ENCODE measurements at places on chromosomes 5 and 9.

- no peak for DNase-seq
These were observed 70.7 kb downstream of the LNPEP start for GRCh38 chr5:97006454-97007060.

DNA sequence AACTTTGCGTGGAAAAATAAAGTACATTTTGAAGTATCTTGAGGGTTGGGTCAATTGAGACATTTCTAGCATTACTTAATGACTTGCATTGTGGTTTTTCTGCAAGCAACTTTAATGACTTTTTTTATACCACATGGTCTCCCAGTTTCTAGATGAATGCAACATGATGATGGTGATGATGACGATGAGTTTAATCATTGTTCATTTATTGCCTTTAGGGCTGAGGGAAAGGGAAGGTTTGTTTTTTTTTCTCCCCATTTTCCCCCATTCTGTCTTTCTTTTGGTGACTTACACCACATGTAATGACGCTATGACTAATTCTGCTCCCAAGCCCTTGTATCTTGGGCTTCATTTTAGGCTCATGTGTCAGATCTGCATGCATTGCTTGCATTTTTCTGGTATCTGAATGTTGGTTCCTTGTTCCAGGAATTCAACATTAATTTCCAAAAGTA, 57.7 kb upstream of the NXNL2 start:
- peak; percentile 47 for DNase-seq

- DNase-seq: no peak
These were observed 164.5 kb downstream of the GAS1 start for GRCh38 chr9:86782831-86783230.

GRCh38 chr9:135410421-135410820, 69.2 kb upstream of the PPP1R26 start:
- DNase-seq: no peak

- no peak for DNase-seq
These were observed 40.4 kb upstream of the HSPB3 start for GRCh38 chr5:54415147-54415546.

DNA sequence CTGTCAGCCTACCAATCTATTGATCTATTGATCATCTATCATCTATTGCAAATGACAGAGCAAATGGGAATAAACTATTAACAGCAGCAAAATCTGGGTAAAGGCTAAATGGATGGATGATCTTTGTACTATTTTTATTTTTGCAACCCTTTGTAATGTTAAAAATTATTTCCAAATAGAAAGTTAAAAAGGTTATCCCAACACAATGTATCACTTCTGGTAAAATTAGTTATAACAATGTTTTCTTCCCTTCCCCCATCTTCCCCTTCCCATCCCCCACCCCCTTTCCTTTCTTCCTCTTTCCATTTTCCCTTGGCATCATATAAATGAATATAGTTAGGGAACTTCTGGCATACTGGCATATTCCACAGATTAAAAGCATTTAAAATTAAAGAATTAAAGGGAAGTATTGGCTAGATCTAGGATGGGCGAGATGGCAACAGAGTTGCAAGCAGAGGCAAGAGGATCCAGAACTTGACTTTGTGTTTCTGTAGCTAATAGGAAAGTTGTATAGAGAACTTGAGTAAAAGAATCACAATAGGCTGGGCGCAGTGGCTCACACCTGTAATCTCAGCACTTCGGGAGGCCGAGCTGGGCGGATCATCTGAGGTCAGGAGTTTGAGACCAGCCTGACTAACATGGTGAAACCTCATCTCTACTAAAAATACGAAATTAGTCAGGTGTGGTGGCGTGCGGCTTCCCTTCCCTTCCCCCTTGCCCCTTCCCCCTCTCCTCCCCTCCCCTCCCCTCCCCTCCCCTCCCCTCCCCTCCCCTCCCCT, 66.6 kb upstream of the TAF11L2 start:
- DNase-seq: no peak

DNA sequence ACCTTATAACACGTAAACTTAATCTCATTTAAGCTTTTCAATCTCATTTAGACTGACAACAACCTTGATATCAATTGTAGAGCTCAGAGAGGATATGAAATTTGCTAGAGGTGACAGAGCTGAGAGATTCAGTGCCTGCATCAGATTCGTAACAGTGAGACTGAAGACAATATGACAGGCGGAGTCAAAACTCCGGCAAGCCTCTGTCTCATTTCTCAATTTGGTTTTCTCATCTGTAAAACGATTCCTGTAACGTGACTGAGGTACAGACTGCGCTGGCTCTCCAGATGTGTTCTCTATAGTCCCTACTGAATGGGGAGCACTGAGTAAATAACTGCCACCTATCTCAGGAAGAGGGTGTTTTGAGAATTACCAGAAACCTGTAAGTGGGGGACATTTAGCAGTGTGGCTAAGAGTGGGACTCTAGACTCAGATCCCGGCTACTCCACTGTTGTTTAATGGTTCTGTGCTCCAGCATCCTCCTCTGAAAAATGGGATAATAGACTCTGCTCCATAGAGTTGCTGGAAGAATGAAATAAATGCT, 3.0 kb upstream of the MCIDAS start:
- DNase-seq: no peak

GRCh38 chr5:172971482-172971881, 12.1 kb upstream of the ATP6V0E1 start:
- DNase-seq: no peak

DNA sequence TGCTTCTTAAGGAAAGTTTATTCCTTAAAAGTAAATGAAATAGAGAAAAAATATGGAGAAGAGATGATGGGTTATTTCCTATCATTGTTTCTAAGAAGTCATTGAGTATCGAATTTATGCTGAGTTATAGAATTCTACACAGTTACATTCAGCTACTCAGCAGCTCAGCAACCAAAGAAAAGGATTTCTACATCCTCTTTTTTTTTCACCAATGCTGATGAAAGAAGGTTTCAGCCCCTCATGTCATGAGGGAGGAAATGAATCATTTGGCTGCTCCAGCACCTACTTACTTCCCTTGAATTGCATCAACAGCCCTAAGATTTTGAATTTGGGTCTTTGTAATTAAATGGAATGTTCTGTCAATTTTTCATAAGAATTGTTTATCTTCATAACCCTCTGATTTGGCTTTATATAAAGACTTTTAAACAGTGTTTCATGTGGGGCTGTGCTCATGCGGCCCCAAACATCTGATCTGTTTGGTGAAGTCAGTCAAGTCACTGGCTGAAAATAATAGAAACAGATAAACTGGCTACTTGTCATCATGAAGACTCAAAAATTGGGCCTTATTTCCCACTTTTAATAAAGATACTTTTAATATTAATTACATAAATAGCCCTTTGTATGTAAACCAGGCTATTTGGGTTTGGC, 18.5 kb upstream of the SNX2 start:
- peak; percentile 24 for DNase-seq

DNA sequence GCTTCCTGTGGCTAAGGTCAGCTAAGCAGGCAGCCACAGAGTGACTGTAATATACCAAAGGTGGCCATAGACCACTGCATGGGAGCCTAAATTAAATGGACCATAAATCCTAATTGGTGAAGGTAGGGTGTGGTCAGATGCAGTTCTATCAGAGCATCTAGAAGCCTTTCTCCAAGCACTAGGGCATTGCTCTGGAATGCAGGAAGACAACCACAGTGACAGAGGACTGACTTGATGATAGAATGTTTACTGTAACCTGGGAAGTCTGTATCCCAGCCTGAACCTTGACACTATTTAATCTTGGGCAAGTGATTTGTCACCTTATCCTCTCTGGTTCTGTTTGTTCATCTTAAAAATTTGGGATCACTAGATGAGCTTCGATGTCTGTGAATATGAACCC, 2.3 kb downstream of the FBXO38 start:
- no peak for DNase-seq

DNA sequence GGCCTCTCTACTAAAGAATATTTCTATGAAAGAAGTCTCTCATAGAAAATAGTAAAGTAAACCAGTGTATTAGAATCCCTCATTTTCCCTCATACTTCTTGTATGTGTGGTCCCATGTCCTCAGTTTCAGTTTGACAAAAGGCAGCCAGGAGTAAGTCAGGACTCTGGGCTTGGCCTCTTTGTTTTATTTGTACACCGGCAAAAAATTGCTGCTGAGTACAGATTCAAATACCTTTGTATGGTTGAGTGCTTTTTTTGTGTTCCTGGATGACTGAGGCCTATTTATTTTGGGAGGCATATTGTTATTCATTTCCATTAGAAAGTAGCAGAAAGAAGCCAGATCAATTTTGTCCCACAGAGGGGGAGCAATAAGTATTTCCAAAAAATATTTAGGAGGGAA, 47.3 kb upstream of the CEP78 start:
- no peak for DNase-seq

- DNase-seq: no peak
These were observed 86.3 kb downstream of the NLN start for GRCh38 chr5:65808251-65808741.

DNA sequence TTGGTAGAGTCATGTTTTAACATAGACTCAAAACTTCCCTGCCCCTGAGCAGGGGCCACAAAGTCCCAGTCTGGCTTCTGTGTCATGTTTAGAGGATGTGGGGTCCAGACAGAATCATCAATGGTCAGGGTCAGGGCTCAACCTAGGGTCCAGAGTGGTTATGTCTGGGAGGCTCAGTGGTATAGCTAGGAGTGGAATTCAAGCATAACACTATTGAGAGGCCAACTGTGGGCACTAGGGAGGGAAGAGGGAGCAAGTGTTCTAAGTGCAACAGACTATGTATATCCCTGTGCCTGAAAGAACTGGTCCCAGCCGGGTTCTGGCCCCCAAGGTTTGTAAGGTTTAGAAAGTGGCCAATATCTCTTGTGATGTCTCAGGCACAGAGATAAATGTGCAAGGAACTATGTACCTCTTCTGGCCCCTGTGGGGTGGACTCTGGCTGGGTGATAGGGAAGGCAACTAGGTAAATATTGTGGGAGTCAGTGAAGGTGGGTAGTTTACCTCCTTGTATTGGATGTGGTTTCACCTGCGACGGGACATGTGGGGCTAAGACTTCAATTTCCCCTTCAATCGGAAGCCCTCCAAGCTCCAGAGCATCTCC, 14.0 kb downstream of the MYORG start:
- DNase-seq: no peak

DNA sequence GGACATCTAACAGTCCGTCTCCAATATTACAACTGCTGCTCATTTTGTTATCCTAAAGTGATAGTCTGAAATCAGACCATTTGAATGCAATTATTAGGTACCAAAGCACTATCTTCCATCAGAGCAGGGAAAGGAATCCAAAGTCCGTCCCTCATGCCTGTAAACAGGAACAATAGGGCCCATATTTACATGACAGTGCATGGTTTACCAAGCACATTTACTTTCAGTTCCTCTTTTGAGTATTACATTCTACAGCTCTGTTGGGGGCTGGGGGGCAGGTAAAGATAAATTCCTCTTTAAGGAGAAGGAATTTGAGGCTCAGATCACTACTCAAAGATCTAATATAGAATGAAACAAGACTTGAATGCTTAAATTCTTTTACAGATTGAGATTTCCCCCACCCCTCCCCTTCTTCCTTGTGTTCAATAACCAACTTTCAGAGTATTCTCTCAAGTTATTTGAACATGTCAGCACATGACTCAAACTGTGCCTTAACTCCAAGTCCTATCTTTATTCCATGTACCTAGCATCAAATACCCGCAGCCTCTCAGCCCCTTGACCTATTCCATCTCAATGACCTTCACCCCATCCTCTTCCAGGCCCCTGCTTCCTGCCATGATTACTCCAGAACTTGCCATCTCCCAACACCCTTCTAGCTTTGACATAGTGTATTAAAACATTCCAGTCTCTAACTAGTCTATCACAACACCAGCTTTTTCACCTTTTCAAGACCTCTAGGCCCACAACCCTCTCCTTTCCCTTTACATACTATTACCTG, 71.0 kb downstream of the BRINP1 start:
- no peak for DNase-seq

DNA sequence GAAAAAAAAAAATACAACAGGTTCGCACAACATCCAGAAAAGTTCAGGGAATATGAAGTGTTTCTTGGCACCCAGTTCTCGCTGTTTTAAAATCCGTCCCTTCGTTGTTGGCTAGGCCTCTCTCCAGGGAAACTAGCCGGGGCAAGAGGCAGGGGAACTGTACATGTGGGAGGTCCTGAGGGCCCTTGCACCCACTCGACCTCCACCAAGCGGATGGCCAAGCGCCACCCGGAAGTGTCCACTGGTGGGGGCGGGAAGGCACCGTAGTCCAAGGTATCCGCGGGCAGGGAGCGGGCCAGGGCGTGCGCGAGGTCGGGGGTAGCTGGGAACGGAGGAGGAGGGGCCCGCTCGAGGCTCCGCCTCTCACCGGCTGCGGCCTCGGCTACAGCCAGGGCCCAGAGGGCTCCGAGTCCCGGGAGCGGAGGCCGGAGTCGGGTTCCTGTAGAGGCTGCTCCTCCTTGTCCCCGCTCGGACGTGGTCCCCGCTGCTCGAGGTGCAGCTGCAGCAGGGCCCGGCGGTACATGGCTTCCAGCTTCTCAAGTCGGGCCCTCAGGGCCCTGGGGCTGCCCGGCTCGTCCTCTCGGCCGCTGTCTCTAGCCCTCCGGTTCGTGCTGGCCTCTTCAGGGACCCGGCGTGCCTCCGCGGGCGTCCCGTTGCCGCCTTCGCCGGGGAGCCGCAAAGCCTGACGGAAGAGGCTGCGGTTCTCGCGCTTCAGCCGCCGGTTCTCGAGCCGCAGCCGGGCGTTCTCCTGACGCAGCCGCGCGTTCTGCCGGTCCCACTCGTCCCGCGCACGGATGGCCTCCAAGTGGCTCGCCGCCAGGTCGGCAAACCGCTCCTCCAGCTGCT, 720 bp downstream of the TUSC1 start:
- DNase-seq: peak; percentile 38

- DNase-seq: no peak
These were observed 644 bp downstream of the IER5L start for GRCh38 chr9:129177443-129177790.

GRCh38 chr9:72276429-72276828, 88.6 kb downstream of the ZFAND5 start:
- DNase-seq: no peak

DNA sequence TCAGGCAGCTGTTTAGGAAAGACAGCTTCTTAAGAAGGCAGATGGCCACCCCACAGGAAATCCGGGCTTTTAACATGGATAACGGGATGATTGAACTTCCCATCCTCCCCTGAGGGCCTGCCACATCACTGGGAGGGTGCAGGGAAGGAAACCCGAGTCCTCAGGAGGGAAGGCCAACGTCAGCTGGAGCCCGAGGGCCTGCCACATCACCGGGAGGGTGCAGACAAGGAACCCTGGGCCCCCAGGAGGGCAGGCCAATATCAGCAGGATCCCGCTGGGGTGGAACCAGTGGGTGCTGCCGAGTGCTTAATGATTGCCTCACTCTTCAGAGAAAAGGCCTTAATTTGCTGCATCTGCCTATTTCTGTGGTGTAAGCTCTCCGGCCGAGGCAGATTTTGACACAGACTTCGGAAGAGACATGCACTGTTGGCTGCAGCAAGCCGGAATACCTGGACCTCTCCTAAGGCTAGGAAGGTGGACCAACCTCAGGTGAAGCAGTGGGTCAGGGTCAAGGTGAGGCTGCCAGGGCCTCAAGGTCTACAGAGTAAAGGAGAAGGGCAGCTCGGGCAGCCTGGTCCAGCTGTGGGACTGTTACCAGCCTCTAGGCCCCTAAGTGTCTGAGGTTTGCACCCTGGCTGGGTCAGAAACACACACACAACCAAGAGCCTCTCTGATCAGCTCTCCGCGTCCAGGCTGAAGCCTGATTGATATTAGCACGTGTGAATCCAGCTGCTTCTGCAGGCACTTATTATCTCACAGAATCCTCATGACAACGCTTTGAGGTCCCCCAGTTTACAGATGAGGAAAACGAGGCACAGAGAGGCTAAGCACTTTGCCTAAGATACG, 14.8 kb upstream of the COL5A1 start:
- peak; percentile 65 for DNase-seq

GRCh38 chr9:71630377-71630995, 137.8 kb downstream of the CEMIP2 start:
- DNase-seq: no peak

GRCh38 chr9:120507936-120508510, 71.9 kb downstream of the CDK5RAP2 start:
- DNase-seq: no peak

Measured in HTR-8/SVneo (cell line).